CD4-positive, alpha-beta T cell treated with Interleukin-6 at 100 ng/mL for 8 hours (primary cell): ENCODE measurements at places on chromosomes 5 and 9.

DNA sequence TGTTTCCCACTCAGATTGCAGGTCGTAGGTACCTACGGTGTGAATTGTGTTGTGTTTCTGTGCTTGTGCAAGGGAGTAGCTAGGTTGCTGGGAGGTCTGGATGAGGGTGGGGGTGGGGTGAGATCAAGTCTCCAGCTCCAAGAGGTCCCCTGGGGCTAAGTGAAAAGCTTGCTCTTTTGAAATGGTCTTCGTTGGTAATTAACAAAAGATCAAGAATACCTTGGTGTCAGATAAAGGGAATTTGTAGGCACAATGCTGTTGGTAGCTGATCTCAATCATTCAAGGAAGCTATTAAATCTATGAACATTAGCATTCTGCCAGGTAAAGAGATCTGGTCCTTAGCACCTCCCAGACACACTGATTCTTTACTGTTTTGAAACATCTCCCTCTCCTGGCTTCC lies 928 bp upstream of the PCDHGC4 start:
- DNase-seq = no peak

DNA sequence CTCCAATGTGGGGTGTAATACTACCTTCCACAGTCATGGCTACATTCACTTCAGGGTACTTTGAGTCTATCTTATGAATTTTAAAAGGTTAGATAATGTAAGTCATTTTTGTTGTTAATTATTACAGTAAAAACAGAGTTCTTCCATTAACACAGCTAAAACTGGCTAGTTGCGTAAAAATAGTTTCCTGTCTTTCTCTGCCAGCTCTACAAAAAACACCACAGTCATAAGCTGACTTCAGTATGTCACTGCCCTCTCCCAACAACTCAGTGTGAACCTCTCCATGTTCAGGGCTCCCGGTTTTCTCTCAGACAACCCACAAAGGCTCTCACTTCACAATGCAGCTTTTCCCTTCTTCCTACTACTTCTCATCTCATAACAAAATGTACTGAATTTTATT lies 84.8 kb upstream of the ITGA1 start:
- DNase-seq = no peak

DNA sequence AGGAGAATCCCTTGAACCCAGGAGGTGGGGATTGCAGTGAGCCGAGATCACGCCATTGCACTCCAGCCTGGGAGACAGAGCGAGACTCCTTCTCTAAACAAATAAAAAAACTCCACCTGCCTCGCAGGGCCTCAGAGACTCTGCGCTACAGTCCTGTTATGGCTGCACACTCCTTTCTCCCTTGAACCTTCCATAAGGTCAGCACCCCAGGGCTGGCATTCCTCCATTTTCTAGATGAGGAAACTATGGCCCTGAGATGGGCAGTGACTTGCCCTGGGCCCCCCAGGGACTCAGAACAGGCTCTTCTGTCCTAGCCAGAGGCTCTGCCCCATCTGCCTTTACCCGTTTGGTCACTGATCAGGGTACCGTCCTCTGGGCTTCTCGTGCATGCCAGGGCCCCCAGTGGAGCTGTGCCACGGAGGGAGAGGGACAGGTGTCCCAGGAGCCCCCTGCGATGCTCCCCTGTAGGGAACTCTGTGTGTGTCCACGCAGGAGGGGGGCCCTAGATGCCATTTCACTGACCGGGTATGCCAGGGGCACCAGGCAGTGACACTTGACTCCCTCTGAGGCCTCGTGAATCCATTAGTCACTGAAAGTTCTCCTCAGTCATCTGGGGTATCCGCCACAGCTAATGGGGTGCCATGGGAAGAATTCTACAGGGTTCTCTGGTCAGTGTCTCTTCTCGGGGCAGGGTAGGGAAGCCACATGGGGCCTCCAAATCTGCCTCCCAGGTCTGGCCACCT lies 16.2 kb downstream of the RALGDS start:
- no peak for DNase-seq

- no peak for DNase-seq
Observed at GRCh38 chr5:176844706-176845391, 34.5 kb downstream of the UNC5A start.

GRCh38 chr9:137088121-137088520 lies 1.3 kb downstream of the MAN1B1 start:
- no peak for DNase-seq

DNA sequence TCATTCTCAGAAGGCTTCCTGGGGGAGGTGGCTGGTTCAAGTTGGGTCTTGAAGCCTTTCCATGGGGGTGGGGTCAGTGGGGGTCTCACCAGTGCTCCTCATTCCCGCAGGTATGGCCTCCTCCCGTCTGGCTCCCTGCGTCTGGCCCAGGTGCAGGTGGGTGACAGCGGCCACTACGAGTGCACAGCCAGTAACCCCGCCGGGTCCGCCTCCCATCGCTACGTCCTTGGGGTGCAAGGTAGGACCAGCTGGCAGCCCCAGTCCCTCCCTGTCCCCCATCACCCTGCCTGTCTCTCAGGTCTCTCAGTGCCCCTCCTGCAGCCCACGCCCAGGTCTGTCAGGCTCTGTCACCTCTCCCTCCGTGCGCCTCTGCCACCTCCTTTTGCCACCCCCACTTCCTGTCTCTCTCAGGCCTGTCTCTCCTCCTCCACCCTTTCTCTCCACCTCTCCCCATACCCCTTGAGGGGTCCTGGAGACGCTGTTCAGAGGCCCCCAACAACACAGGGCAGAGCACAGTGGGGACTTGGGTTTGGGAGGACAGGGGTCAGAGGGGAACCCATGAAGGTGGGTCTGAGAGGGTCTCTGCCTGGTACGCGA lies 72.3 kb downstream of the HMCN2 start:
- no peak for DNase-seq

DNA sequence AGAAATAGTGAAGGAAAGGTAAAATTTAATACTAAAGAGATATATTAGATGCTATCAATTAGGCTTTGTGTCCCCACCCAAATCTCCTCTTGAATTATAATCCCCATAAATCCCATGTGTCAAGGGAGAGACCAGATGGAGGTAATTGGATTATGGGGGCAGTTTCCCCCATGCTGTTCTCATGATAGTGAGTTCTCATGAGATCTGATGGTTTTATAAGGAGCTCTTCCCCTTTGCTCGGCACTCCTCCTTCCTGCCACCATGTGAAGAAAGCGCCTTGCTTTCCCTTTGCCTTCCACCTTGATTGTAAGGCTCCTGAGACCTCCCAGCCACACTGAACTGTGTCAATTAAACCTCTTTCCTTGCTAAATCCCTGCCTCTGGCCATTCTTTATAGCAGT lies 697.0 kb upstream of the RGMB start:
- no peak for DNase-seq

- no peak for DNase-seq
Observed at GRCh38 chr5:71697967-71698366, 21.1 kb upstream of the CARTPT start.

- no peak for DNase-seq
Observed at GRCh38 chr5:178545941-178546674, 44.1 kb downstream of the COL23A1 start.

DNA sequence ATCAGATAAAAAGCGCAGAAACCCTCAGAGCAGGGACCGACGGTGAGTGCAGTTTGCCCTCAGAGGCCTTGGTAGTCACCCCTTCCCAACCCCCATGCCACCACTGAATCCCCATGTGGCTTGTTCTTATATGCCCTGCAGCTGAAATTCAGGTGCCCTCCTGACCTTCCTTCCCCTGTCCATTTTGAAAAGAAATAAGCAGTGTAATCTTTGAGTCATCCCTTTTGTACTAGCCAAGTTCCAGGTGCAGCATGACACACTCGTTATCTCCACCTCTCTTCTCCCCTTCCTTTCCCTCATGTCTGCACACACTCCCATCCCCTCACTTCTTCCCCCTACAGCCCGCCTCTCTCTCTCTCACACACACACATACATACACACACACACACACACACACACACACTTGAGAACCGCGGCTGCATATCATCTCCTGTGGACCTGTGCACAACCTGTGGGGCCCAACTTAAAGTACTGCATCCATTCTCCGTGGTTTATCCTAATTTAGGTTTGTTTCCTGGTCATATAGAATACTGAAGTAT lies 53.1 kb downstream of the SYK start:
- no peak for DNase-seq

DNA sequence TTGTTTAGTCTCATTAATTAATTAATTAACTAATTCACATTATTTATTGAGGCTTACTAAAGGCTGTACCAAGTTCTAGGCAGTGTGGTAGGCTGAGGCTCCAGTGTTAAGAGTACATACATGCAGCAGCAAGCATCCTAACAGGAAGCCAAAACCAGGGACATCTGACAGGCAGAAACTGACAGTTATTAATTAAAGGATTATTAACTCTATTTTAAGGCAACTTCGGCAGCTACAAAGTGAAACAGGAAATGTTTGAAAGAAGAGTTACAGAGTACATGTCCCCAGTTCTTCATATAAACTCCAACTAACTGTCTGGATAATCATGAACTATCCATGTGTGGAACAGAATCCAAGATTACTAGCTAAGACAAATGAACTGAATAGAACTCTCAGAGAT lies 39.3 kb upstream of the GABRB2 start:
- DNase-seq = no peak

DNA sequence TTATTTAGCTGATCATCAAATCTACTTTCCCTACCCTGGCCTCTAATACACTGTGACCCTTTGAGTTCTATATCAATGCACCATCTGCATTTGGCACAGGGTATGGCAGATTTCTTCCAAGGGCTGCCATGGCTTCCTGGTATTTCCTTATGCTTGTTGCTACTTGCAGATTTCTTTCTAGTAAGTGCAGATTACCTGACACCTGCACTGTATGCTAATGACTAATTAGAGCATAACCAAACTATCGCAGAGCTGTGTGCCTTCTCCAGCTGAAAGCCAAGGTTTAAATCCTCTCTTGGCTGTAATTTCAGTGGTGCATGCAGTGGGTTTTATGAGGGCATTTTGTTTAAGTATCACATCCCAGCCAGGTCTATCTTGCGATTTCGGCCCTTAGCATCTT lies 293.7 kb downstream of the KIF4B start:
- DNase-seq = no peak

DNA sequence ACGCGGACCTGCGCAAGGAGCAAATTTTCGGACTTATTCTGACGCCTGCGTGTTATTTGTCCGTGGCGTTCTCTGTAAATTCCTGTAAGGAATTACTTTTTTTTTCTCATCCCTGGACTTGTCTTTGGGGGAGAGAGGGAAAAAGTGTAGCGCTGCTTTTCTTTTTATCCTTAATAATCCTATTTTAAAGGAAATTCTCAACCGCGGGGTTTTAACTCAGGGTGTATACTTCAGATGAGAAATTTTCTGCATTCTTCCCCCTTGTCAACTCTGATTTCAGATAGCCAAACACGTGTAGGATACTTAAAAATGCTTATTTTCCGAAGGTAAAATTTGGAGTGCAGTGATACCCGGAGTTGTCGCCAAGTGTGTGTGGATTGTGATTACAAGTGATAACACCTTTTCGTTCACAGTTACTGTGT lies 853 bp downstream of the DCP2 start:
- no peak for DNase-seq

- DNase-seq = no peak
Observed at GRCh38 chr5:147481376-147481775, 28.5 kb downstream of the DPYSL3 start.

DNA sequence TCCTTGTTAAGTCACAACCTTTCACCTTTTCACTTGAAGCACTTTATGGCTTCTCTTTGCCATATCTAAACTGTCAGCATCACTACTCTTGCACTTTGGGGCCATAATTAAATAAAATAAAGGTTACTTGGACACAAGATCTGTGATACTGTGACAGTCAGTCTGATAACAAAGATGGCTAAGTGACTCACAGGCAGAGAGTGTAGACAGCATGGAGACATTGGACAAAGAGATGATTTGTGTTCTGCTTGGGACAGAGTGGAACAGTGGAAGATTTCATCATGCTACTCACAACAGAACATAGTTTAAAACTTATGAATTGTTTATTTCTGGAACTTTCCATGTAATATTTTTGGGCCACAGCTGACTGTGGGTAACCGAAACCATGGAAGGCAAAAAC lies 81.7 kb upstream of the SMC5 start:
- no peak for DNase-seq

- DNase-seq = no peak
Observed at GRCh38 chr5:80156156-80156555, 99.7 kb downstream of the SERINC5 start.

DNA sequence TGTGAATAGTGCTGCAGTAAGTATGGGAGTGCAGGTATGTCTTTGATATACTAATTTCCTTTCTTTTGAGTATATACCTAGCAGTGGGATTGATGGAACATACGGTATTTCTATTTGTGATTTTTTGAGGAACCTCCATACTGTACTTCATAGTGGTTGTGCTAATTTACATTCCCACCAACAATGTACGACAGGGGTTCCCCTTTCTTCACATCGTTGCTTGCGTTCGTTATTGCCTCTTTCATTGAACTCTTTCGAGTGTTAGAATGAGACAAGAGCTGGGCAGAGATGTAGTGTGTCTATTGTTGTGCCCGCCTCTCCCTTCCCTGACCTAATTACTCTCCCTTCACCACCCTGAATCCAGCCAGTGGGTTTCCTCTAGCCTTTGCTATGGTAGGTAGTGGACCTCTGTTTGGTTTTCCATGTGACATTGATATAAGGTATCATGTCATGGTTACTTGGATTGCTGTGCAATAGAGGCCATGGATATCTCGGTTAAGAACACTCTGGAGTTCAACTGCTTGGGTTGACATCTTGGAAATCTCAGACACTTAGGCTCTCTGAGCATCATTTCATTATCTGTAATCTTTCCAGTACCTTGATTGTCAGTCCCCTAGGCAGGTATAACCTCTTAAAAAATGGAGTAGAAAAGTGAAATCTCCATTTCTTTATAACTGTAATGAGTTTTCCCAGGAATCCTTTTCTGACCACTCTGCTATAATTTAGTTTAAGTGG lies 19.5 kb downstream of the AOPEP start:
- DNase-seq = no peak

- no peak for DNase-seq
Observed at GRCh38 chr5:4928409-4928808, 211.7 kb upstream of the ADAMTS16 start.

- no peak for DNase-seq
Observed at GRCh38 chr5:37598733-37599132, 219.6 kb downstream of the WDR70 start.

DNA sequence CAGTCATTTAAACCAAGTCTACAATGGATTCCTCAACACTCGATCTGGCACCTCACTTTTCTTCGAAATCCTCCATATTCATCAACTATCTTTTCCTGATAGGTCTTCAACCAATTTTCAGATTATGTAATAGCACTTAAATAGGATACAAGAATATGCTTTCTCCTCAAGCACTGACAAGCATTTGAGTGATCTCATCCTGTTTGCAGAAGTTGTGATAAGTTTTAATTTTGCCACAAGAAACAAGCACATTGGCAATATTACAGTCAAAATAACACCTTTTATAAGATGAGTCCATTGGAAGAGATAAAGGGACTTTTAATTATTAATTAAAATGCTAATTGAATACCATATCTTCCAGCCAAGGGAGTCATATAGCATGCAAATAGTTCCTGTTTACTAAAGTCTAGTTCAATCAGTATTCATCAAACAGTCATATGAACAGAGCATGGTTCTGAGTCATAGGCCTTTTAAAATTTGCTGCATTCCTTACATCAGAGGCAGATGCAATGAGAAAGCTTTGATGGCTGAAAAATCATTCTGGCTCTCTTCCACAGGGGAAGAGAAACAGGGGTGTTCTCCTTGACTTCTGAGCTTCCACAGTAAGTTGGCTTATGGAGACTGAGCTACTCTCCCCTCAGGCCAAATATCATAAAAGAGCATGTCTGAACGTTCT lies 32.7 kb upstream of the ZCCHC9 start:
- DNase-seq = no peak
